MG63 (cell line): ENCODE measurements at places on chromosomes 3 and 15. TPM values are rescaled to one million over a fixed set of nuclear protein-coding genes. Genes with fewer than 3 reads are reported as not detected.

The C3orf20 gene
- total RNA-seq = 0.03 TPM in 1 of 2 replicates, not detected in the other

The ADAMTS7 gene
- 3.3 and 10.7 TPM in 2 replicates for total RNA-seq

The CAPN3 gene
- total RNA-seq = not detected in 2 replicates

The MASP1 gene
- 96.8 and 119 TPM in 2 replicates for total RNA-seq
